Right ventricle myocardium inferior (tissue), 1 donor: ENCODE measurements at places on chromosomes 7 and 10. TPM values are rescaled to one million over a fixed set of nuclear protein-coding genes. Genes with fewer than 3 reads are reported as not detected.

DNA sequence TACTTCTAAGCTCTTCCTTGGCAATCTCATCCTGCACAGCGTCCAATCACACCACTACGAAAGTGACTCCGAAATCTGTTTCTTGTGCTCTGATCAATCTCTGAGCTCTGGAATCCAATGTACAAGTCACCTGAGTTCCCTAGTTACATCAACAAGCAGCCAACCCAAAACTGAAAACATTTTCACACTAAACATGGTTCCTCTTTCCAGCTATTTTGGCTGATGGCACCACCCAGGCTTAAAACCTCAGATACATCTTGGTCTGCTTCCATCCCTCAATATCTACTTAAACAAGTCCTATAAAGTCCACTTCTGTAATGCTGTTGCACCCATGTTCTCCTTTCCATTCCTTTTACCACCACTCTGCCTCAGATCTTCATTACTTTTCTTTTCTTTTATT lies 3.6 kb downstream of the BLOC1S2 start:
- no peak for DNase-seq

- DNase-seq: no peak
Observed at GRCh38 chr7:6262221-6262620, 10.2 kb downstream of the CYTH3 start.

- DNase-seq: peak; percentile 85
Observed at GRCh38 chr7:2870471-2870931, 26.4 kb upstream of the GNA12 start.

The TRIL gene
- 2.3 TPM for total RNA-seq

The SEMA4G gene
- 1.5 TPM for total RNA-seq

The AKR1C4 gene
- total RNA-seq: not detected
